ENCODE measurements at places on chromosomes 1 and 21.

DNA sequence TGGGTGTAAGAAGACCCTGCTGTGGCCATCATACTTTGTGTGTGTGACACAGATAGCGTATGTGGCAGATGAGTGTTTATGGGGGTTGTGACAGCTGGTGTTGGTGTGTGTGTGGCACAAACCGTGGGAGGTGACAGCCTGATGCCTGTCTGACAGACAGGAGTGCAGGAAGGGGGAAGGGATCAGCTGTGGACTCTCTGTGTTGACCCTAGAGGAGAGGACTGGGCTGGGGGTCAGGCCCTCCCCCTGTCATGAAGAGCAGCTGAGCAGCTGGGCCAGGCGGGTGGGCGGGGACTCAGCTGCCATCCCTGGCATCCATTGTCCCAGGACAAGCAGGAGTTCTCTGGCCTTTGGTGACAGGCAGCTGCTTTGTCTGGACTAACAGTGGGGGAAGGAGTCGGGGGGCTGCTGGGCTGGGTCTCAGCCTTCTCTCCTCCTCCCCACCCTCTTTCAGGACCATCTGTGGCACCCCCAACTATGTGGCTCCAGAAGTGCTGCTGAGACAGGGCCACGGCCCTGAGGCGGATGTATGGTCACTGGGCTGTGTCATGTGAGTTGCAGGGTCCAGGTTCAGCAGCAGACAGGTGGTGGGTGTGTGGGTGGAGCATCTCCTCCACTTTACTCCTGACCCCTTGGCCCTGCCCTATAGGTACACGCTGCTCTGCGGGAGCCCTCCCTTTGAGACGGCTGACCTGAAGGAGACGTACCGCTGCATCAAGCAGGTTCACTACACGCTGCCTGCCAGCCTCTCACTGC lies 2.3 kb downstream of the PLK3 start:
- no peak for DNase-seq

DNA sequence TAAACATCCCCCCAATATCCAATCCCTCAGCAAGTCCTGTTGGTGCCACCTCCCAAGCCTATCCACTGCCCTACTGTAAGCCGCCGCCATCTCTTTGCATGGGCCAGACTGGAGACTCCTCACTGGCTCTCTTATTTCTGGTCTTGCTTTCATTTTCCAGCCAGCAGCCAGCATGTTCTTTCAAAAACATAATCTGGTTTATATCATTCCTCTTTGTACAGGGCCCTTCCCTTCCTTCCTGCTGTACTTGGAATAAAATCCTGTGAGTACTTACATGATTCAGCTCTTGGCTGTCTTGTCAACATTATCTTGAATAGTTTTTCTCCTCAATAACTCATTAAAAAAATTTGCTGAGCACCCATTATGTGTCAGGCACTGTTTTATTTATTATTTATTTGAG lies 28.2 kb downstream of the TLR5 start:
- DNase-seq = no peak

GRCh38 chr1:234943836-234944402 lies 184.7 kb downstream of the TOMM20 start:
- no peak for DNase-seq

DNA sequence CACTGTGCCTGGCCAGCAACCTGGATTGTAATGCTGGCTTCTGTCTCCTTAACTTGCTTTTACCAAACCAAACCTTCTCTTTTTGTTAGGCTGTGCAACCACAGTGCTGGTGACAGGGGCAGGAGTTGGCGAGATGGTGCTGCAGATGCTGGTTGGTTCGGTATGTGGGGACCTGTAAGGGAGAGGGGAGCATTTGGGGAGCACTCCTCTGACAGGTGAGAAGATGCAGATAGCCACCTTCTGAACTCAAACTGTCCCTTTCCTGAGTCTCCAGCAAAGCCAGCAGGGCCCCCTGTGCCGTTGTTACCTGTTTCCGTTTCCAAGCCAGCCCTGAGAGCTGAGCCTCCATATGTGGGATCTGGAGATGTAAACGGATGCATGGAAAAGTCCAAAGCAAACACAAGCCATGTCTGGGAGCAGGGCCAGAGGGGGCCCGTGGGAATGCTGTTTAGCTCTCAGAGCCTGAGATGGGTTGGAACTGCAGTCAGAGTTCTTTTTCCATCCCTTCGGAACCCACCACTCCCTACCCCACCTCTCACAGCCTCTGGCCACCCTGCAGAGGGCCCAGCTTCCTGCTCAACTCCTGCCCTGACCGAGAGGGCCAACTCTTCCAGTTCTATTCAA lies 34.0 kb downstream of the ELK4 start:
- DNase-seq = no peak

- DNase-seq = no peak
Measured at GRCh38 chr1:164563721-164564360, 4.9 kb downstream of the PBX1 start.

- no peak for DNase-seq
Measured at GRCh38 chr1:161706482-161707347, at the start of gene FCRLA. FCRLA (plus strand) TSS chr1:161707229; CDS start chr1:161707265, 36 bp downstream.

DNA sequence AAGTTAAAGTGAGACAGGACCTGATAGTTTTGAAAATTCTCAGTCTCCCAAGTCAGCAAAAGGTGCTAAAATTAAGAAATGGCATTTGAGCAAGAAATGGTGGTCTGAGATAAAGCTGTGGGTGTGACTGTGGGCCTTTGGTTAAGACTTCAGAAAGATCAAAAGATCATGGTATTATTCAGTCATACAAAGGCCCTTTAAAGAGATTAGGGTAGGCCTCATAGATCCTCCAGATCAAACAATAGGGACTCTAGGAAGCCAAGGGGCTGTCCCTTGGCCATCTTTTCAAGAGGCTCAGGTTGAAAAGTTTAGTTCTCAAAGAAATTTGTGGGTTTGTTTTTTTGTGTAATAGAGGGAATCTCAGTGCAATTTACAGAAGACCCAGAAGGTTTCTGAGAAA lies 8.4 kb downstream of the HMGB4 start:
- DNase-seq = no peak

GRCh38 chr1:228935855-228936727 lies 200.8 kb downstream of the RHOU start:
- no peak for DNase-seq

- DNase-seq = no peak
Measured at GRCh38 chr1:169521226-169521625, 35.5 kb upstream of the SLC19A2 start.

DNA sequence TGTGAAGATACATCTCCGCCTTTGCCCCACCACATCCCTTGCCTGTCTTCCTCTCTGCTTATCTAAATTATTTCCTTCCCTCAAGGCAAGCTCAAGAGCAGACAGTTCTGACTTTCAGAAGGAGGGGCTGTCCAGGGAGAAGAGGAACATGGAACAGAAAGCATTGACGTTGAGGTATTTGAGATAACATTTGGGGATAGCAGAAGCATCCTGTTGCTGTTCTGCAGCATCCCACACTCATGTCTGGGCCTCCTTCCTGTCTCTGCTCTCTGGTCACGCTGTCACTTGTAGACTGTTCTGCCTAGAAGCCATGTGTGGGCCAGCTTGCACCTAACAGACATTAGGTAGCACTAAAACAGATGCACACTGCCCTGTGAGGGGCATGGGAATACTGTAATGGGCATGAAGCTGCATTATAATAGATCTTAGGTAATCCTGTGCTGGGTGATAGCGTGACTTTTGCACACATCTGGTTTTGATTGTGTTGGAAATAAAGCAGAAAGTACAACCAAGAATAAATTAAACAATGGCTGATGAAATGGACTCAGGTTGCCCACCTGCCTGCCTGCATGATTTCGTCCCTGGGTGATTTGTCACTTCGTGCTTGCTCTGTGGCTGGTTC lies 660 bp upstream of the RD3 start:
- no peak for DNase-seq

GRCh38 chr1:187383366-187383765 lies 554.6 kb downstream of the PLA2G4A start:
- DNase-seq = no peak

- no peak for DNase-seq
Measured at GRCh38 chr1:167472752-167473521, 45.4 kb downstream of the CD247 start.

DNA sequence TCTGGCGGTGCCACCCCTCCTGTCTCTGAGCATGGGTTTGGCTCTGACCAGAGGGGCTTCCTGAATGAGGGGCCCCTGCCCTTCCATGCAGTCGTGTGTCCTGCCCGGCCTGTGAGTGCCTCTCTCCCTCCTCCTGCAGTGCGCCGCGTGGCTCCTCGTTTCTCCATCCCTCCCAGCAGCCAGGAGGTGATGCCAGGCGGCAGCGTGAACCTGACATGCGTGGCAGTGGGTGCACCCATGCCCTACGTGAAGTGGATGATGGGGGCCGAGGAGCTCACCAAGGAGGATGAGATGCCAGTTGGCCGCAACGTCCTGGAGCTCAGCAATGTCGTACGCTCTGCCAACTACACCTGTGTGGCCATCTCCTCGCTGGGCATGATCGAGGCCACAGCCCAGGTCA lies 57.9 kb downstream of the PTPRF start:
- no peak for DNase-seq

- no peak for DNase-seq
Measured at GRCh38 chr1:182459949-182460348, 10.0 kb downstream of the RGSL1 start.

- no peak for DNase-seq
Measured at GRCh38 chr1:174964261-174964971, 35.3 kb upstream of the CACYBP start.

DNA sequence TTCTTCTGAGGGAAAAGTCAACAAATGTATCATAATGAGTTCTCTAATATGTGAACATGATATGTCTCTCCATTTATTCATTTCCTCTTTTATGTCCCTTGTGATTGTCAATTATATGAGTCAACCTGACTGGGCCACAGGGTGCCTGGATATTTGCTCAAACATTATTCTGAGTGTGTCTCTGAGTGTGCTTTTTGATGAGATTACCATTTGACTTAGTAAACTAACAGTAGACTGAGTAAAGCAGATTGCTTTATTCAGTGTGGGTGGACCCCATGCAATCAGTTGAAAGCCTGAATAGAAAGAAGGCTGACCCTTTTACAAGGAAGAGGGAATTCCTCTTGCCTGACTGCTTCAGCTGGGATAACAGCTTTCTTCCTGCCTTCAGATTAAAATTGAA lies 142.6 kb downstream of the SLC35F3 start:
- DNase-seq = no peak

DNA sequence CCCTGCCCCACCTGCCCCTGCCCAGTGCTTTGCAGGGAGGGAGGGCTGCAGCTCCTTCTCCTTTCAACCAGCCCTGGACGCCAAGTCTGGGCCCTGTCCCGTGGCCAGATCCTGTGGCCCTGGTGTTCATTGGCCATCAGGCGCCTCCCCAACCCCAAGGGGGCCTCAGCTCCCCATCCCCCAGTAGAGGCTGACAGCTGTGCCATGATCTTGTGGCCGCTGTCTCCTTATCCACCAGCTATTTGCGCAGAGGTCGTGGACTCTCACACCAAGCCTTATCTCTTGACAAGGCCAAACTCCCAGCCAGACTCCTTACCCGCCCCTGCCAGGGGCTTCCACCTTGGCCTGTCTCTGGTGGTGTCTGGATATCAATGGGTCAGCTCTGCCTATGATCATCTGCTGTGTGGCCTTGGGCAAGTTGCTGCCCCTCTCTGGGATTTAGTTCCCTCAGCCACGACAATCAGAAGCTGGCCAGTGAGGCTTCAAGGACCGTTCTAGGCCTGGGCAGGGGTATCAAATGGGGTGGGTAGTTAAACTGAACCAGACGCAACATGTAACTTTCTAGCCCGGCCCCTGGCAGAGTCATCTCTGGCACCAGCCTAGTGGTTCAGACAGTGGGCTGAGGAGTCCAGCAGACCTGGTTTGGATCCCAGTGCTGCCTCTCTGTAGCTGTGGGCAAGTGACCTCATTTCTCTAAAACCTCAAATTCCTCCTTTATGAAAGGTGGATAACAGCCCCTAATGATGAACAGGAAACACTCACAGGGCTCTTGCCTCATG lies 3.3 kb upstream of the COL8A2 start:
- no peak for DNase-seq

DNA sequence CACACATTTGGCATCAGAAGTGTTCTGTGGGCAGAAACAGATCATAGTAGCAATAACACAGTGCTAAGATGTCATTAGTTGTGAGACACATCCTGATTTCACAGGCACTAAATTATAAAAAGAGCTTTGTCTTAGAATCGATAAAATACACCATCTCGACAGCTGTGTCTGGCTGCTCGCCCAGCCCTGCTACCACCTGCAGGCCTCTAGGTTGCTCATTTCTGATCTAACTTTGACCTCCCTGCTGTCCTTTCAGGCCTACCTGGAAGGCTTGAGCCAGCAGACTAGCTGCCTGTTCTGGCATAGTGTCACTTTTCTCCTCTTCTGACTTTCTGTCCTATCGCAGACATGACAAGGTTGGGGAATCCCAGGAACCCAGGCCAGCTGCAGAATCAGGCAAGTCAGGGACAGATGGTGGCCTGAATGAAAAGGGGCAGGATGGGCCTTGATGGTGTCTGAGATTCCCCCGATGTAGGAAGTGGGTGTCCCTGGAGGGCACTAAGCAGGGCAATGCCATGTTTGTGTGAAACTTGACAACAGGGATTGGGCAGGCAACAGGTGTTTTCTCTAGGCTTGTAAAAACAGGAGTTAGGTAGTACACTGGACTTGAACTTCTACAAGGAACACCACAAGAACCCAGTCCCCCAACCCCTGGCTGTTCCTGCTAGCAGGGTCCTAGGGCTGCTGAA lies 66.6 kb upstream of the RHOU start:
- no peak for DNase-seq

- no peak for DNase-seq
Measured at GRCh38 chr1:234963904-234964702, 164.5 kb downstream of the TOMM20 start.

- no peak for DNase-seq
Measured at GRCh38 chr1:34101151-34101550, 63.9 kb downstream of the CSMD2 start.

DNA sequence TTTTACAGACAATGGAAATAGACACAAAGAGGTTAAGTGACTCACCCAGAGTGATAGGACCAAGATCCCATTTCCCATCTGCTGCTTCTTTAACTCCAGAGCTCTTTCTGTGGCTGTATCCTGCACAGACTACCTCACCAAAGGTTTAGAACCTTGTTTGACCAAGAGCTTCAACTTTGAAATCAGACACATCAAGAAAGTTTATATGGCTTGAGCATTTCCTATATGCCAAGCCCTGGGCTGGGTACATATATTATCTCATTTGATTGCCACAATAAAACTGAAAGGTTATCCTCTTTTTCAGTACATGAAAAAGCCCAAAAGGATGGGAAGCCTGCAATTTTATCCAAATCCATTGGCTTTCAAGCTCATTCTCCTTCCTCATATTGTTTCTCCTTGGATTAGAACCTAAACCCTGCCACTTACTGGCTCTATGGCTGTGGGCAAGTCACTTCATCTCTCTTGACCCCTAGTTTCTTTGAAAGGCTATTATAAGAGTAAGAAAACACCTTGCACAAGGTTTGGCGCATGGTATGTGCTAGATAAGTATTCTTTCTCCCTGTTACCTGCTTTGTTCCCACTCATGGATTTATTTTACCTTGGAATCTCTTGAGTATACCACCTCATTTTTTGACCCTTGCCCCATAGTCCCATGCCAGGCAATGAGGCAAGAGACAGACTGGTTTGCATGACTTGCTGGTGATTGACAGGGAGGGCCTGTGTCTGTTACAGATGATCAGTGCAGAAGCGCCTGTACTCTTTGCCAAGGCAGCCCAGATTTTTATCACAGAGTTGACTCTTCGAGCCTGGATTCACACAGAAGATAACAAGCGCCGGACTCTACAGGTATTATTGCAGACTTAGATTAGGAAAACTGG lies 34.5 kb upstream of the KCNQ4 start:
- DNase-seq = no peak
